ENCODE measurements at places on chromosomes 7 and 10.

DNA sequence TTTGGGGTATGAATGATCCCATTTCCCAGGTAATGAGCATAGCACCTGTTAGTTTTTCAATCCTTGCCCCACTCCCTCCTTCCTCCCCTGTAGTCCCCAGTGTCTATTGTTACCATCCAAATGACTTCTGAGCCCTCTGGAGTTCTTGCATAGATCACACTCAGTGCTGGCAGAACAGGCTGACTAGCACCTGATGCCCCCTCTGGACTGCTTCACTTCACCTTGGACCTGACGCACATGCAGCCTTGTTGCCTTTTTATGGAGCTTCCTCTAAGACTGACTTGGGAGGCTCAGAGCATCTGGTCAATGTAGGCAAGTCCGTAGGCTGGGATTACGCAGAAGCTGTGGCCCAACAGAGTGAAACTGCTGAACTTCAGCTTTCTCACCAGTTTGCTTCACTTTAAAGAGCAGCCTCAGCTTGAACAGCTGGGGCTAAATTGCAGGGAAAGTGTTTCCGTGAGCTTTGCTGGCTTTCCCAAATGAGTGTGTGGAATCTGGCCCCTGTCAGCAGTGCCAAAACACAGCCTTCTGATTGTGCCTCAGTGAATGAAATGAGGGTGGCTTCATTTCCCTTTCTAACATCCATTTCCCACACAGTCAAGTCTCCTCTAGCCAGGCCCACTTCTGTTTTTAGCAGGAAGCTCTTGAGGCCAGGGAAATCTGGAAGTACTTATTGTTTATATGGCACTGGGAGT is 48.5 kb downstream of the NXPH1 start:
- DNase-seq = no peak

DNA sequence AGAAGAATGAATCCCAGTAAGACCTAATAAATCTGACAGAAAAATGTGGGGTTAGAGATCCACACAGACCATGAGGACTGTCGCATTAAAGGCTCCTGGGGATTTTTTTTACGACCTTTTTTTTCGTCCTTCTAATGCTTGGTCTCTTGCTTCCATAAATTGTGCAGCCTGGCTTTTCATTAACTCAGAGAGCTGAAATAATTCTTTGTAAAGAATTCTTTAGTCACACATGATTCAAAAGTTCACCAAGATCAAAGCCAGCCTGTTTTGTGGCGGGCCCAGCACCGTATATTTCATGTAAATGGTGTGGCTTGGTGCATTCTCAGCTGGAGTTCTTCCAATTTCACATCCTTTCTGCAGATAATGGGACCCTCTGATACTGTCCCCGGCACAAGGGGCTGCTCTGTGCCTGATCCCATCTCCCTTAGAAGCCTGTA is 206.6 kb upstream of the BMPER start:
- no peak for DNase-seq

DNA sequence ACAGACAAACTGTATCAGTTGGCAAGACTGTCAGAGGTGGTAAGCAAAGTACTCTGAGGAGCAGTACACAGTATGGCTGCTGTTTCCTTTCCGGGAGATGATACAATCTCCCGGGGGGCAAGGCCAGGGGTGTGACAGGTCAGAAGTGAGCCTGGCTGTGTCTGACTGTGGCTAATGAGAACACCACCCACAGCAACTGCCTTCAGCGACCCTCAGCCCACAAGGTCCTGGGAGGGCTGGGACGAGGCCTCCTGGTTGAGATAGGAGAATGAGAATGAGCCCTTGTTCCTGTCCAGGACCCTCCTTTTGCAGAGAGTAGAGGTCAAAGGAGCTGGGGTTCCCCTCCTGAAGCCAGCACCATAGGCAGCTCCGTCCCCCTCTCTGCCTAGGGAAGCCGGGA is 421.7 kb downstream of the TCERG1L start:
- DNase-seq = no peak

- no peak for DNase-seq
These were observed 15.6 kb upstream of the CLDN12 start for GRCh38 chr7:90387470-90388240.

DNA sequence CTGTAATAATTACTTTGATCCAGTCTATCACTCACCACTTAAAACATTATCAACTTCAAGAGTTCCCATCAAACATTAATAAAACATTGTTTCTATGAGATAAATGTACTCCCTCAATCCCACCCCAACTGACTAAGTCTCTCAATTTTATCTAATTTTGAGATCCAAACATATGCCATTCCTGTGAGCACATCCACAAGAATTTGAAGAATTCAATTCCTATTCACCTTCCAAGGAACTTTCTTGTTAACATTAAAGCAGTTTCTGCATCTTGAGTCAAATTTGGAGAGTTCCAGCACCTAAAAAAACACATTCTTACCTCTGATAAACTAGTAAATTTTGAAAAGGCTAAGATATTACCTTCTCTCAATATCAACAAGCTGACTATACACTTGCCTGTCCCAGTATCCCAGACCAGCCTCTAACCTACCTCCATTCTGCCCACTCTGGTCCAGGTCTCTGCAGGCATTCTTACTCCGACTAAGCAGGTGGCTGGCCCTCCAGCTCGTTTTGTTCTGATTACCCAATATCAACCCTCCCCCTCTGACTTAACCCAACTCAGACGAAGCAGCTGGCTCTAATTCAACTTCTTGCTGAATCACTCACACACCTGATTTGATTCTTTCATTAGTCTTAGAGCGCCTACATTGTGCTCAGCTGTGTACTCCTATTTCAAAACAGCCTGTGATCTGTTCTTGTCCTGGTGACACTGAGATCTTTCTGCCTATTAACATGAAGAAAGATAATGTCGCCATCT is 275.2 kb downstream of the IPMK start:
- no peak for DNase-seq

GRCh38 chr7:99642027-99642426 is 25.3 kb downstream of the ZSCAN25 start:
- DNase-seq = no peak

- no peak for DNase-seq
These were observed 47.4 kb upstream of the SLC29A3 start for GRCh38 chr10:71271662-71272055.

GRCh38 chr7:37013771-37014170 is 289.5 kb upstream of the AOAH start:
- no peak for DNase-seq

DNA sequence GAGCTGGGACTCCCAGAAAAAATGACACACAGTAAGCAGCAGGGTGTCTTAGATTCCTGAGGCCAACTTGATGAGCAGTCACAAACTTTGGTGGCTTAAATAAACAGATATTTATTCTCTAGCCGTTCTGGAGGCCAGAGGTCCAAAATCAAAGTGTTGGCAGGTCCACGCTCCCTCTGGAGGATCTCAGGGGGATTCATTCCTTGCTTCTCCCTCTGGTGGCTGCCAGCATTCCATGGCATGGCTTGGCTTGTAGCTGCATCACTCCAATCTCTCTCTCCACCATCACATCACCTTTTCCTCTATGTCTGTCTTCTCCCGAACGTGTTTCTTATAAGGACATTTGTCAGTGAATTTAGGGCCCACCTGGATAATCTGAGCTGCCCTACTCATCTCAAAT is 98.4 kb downstream of the OSBPL3 start:
- DNase-seq = no peak
